Effector memory CD8-positive, alpha-beta T cell (primary cell): ENCODE measurements at places on chromosomes 5 and 9.

- DNase-seq = no peak
Observed at GRCh38 chr5:59838989-59839388, 54.5 kb downstream of the PDE4D start.

GRCh38 chr9:87475463-87475862 lies 22.2 kb upstream of the DAPK1 start:
- no peak for DNase-seq

- no peak for DNase-seq
Observed at GRCh38 chr5:175335691-175336090, 108.3 kb downstream of the DRD1 start.

DNA sequence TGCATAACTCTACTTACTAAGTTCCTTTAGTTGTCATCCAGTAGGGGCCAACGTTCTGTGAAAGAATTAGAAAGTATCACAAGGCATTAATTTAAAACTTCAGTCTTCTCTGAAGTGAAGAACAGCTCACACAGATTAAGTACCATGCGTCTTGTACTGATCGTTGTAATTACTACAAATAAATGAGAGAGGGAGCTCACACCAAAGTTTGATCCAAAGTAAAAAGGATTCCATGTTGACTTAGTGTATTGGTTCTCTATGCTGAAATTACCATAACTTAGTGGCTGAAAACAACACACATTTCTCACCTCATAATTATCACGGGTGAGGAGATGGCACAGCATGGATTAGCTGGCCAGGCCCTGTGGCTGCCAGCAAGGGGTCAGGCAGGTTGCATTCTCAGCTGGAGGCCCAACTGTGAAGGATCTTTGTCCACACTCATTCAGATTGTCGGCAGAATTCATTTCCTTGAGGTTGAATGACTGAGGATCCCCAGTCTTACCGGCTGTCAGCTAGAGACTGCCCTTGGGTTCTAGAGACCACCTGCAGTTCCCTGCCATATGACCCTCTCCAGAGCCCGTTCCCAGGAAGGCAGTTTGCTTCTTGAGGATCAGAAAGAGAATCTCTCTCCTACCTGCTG lies 169.1 kb downstream of the YTHDC2 start:
- no peak for DNase-seq

GRCh38 chr9:124342776-124343485 lies 72.3 kb downstream of the PSMB7 start:
- DNase-seq = no peak

GRCh38 chr5:65611524-65611923 lies 12.6 kb downstream of the TRIM23 start:
- no peak for DNase-seq

DNA sequence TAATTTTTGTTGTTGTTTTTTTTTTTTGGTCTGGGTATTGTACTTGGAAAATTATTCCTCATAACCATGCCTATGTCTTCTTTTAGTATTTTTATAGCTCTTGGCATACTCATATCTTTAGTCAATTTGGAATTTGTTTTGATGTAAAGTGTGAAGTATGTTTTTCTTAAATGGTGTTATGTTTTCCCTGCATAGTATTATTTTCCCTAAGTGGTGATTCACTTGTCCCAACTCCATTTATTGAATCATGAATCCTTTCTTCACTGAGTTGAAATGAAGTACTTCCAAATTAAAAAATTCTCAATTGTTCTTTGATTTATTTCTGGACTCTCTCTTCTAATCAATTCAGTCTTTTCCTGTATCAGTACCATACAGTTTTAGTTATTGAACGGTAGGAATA lies 46.5 kb downstream of the POLK start:
- no peak for DNase-seq

DNA sequence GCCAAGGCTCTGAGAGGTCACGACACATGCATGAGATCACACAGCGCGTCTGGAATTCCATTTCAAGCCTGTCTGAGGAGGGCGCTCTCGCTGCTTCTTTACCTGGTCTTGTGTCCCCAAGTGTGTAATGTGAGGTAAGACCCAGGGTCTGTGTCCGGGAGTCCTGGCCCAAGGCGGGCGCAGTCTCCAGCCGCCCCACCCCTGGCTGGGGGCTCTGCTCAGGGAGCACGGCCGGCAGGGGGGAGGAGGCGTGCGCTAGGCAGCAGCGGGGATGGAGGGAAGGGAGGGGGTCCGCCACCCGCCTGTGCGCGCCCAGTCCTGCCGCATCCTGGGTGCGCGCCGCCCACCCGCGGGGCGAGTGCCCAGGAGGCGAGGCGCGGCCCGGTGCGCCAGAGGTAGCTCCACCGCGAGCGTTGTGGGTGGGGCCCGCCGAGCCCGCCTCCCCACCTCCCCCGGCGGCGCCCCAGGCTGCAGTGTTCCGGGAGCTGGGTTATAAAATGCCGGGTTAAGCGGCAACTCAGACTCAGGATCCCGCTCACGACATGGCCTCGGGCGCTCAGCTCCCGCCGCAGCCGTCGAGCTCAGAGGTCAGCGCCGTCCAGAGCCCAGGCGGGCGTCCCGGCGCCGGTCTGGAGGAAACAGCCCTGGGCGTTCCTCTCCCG lies at the start of gene CCNI2:
Gene CCNI2 (plus strand): TSS at position 473 of the 662 bp plus-strand sequence. CDS start 70 bp downstream, at position 543.
- DNase-seq = peak; percentile 58

- DNase-seq = no peak
Observed at GRCh38 chr5:151624476-151624875, 33.3 kb upstream of the FAT2 start.

- no peak for DNase-seq
Observed at GRCh38 chr9:89533411-89534095, 35.6 kb upstream of the SEMA4D start.

DNA sequence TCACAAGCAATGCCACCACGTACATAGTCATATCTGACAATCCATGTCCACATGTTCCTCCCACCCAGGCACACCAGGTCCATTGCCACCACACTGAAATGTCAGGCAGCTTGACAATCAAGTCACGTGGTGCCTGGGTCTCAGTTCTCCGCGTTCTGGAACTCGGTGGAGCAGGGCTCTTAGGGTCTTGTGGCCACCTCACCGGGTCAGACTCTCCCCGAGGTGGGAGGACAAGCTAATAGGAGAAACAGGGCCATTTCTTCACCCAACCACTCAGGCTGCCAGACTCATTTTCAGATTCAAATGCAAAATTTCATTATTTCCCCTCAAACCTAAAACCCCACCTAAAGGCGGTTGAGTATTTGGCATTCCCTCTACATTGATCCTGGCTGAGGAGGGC lies 200.5 kb upstream of the GAS1 start:
- DNase-seq = no peak

DNA sequence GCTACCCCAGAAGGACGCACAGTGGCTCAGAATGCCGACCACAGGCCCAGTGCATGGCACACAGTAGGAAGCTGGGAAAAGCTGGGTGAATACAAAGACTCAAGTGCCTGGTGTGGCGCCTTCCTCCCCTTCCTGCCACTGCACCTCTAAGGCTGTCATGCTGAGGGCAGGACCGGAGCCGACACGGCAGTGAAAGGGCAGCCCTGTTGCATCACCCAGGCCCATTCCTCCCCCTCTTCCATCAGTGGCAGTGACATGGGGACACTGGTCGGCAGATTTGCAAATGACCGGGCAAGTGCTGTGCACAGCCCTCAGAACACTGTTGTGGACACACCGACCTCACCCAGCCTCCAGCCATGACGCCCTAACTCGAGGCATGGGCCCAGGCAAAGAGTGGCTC lies 84.0 kb downstream of the STK10 start:
- no peak for DNase-seq

DNA sequence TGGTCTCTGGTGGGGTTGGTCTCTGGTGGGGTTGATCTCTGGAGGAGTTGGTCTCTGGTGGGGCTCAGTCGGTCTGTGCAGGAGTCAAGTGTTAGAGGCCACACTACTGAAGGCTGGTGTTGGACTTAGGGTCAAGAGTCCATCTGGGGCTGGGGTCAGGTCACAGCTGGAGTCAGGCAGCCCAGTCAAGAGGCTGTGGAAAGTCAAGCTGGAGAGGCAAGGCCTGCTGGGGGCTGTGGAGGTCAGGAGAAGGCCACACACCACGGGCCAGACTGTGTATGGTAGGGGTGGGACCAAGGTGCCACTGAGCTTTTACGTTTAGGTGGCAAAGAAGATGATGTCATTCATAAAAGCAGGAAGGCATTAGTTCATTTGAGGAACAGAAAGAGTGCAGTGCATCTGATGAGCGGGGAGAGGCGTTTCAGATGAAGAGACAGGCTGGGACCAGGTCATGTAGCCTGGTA lies 16.7 kb upstream of the CD74 start:
- DNase-seq = no peak

DNA sequence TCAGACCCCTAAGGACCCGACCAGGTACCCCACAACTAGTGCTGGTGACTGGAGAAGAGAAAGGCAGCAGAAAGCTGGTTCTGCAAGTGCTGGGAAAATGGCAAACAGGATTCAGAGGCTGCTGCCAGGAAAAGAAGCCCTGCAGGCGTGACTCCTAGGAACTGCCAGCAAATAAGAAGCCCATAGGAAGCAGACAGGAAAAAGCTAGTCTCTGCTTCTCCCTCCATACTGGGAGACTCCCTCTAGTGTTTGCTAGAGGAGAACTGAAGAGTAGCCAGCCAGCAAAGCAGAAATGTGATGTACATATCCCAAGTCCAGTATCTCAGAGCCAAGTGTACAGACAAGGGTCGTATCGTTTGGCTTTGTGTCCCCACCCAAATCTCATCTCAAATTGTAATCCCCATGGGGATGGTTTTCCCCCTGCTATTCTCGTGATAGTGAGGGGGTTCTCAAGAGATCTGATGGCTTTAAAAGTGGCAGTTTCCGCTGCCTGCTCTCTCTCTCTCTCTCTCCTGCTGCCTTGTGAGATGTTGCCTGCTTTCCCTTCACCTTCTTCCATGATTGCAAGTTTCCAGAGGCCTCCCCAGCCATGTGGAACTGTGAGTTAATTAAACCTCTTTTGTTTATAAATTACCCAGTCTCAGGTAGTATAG lies 38.1 kb upstream of the TUSC1 start:
- DNase-seq = no peak
